ENCODE measurements at places on chromosomes 4 and X.

GRCh38 chrX:118574666-118575065 is 79.1 kb downstream of the DOCK11 start:
- DNase-seq: no peak

GRCh38 chr4:142528433-142528832 is 317.7 kb downstream of the INPP4B start:
- DNase-seq: no peak

GRCh38 chr4:146143888-146144287 is 31.6 kb upstream of the LSM6 start:
- DNase-seq: no peak

DNA sequence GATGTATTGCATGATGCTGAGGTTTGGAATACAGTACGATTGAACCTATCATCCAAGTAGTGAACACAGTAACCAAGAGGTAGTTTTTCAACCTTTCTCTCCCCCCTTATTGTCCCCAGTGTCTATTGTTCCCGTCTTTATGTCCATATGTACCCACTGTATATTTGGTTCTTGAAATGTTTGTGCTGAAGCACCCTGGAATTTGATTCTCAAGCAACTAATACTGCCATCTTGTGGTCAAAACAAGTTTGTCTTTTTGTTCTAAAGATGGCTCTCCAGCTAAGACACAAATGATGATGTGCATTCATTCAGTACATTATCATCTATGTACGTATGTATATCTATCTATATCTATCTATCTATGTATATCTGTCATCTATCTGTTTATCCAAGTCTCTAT is 33.5 kb upstream of the DCX start:
- peak; percentile 53 for DNase-seq

DNA sequence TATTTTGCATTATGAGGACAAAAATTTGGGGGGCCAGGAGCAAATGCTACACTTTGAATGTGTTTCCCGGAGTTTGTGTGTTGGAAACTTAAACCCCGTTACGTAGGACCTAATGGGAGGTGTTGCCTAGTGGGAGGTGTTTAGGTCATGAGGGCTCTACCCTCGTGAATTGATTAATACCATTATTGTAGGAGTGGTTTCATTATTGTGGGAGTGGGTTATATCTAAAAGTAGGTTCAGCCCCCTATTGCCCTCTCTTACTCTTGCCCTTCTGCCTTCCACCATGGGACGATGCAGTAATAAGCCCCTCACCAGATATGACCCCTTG is 15.5 kb downstream of the UBA6 start:
- no peak for DNase-seq

GRCh38 chrX:133269168-133269567 is 51.0 kb upstream of the TFDP3 start:
- DNase-seq: no peak

- DNase-seq: no peak
Measured at GRCh38 chr4:137678796-137679195, 146.5 kb upstream of the PCDH18 start.

- no peak for DNase-seq
Measured at GRCh38 chr4:121785479-121785878, 15.6 kb upstream of the EXOSC9 start.

GRCh38 chr4:185179488-185179887 is 24.3 kb downstream of the CFAP97 start:
- no peak for DNase-seq

GRCh38 chrX:41515376-41515775 is 68.2 kb downstream of the NYX start:
- no peak for DNase-seq

DNA sequence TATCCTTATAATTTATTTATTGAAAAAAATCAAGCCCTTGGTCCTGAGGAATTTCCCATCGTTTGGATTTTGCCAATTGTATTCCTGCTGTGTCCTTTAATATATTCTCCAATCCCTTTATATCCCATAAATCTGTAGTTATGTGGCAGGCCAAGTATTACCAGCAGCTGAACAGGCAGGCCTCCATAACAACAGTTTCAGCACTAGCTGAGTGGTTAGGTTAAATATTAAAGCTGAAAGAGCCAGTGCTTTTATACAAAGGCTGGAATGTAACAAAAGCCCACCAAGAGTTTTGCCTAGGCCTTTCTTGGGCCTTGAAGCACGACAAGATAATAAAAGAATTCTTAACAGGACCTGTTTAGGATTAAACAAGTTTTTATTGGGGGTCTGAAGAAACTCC is 366.6 kb upstream of the GALNT7 start:
- no peak for DNase-seq

- DNase-seq: no peak
Measured at GRCh38 chr4:39243462-39243861, 61.1 kb downstream of the WDR19 start.

DNA sequence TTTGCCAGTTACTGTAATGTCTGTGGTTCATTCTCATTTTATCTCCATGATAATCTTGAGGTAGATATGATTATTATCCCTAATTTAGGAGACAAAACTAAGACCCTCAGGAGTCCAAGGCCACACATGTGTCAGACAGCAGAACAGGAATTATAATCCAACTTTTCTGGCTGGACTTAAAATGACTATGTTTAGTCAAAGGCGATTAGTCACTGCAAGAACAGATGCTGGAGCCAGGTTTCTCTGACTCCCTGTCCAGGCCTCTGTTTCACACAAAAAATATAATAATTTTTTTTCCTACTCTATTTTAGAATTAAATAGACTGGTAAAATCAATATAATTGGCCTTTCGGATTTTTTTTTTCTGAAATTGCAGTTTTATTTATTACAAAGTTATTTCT is 56.7 kb upstream of the TMEM131L start:
- no peak for DNase-seq

- DNase-seq: no peak
Measured at GRCh38 chr4:23130845-23131244, 438.1 kb downstream of the GBA3 start.

- no peak for DNase-seq
Measured at GRCh38 chrX:104929324-104929723, 291.2 kb downstream of the TEX13A start.

DNA sequence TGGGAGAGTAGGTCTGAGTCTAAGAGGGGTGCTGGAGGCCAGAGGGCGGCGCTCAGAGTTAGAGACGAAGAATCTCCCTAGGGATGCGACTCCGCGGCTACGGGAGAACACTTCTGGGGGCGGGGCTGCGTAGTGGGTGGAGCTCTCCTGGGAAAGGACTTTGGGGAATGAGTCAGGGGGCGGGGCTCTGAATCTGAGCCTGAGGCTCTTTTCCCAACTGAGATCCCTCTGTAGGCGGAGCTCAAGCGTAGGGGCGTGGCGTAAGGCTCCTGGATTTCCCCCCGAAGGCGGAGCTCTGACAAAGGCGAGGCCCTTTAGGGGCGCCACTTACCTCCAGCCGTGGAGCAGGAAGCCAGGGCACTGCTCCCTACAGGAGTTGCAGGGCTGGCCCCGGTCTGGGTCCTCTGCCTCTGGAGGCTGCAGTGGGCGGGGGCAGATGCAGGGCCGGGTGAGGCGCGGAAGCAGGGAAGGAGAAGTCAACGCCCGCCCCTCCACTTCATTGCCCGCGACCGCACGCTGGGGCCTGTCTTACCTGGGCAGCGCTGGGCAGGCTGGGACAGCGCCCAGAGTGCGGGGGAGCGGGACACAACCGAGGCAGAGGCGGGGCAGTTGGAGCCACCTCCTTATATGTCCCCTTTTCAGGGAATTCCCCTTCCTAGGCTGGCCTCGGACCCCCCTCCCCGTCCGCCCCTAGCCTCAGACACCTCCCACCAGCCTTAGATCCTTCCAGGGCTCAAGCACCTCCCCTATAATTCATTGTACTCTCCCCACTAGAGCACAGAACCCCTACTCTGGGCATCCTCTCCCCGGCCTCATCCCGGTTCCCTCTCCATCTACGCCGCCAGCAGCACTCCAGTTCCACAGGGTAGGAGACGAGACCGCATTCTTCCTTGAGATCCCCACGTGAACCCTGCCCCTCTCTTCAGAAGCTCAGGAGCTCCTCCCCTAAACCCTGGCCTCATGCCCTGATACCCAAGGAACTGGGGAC is 1.6 kb downstream of the PRICKLE3 start:
- DNase-seq: peak; percentile 78

DNA sequence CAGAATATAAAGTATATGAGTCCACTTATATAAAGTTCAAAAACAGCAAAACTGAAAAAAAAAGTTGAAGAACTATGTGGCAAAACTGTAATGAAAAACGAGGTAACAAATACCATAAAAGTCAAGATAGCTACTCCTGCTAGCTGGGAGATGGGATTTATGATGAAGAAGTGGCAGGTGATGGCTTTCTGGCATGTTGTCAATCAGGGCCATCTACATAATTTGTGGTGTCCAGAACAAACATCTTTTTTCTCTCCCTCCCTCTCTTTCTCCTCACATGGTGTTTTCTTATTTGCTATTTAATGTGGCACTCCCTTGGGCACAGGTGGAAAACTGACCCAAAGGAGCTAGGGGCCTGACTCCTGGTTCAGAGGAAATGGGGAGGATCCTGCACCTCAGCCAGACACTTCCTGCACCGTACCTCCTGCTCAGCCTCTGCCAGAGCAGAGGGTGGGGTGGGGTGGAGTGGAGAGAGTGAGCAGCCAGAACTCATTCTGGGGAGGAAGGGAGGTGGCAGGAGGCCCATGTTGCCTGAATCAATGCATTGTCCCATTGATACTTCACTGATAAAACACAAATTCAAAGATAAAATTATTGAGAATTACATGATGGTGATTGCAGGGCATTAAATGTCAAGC is 5.3 kb upstream of the SAP30 start:
- no peak for DNase-seq

DNA sequence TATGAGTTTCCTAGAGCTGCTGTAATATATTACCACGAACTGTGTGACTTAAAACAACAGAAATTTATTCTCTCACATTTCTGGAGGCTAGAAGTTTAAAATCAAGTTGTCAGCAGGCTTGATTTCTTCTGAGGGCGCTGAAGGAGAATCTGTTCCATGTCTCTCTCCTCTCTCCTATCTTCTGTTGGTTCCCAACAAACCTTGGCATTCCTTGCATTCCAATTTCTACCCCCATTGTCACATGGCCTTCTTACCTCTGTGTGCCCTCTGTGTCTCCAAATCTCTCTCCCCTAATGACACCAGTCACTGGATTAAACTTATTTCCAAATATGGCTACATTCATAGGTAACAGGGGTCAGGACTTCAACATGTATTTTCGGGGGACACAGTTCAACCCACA is 672.7 kb downstream of the RPA4 start:
- no peak for DNase-seq

GRCh38 chrX:128105659-128106058 is 53.5 kb upstream of the ACTRT1 start:
- DNase-seq: no peak

DNA sequence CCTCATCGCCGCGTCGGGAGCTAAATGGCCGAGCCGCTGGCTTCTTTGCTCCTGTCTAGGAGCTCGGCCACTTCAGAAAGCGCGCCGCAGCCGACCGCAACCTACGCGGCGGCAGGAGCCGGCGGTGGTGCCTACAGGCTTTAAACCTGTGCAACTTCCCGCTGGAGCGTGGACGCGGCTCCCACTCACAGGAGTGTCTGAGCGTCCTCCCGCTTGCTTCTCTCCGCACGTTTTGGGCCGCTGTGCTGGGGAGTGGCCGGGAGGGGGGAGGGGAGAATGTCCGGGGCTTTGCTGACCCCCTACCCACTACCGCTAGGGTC is 1.0 kb downstream of the NHSL2 start:
- peak; percentile 43 for DNase-seq

GRCh38 chr4:55124322-55125076 is 896 bp downstream of the KDR start:
- peak; percentile 63 for DNase-seq

DNA sequence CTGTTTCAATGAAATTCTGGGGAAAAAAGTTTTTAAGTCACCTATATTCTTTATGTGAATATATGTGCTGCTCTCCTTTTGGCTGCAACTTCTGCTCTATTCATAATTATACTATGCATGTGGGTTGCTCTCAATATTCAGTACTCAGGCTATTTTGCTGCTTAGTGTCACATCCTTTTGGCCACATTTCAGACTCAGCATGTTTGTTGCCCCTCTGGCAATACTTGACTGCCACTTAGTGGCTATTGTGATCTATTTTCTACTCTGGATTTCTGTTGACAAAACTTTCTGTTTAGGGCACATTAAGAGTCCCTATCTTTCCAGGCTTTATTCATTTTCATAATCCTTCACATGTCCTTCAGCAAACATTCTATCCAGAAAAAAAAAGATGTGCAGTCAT is 15.8 kb upstream of the CT45A1 start:
- DNase-seq: no peak

DNA sequence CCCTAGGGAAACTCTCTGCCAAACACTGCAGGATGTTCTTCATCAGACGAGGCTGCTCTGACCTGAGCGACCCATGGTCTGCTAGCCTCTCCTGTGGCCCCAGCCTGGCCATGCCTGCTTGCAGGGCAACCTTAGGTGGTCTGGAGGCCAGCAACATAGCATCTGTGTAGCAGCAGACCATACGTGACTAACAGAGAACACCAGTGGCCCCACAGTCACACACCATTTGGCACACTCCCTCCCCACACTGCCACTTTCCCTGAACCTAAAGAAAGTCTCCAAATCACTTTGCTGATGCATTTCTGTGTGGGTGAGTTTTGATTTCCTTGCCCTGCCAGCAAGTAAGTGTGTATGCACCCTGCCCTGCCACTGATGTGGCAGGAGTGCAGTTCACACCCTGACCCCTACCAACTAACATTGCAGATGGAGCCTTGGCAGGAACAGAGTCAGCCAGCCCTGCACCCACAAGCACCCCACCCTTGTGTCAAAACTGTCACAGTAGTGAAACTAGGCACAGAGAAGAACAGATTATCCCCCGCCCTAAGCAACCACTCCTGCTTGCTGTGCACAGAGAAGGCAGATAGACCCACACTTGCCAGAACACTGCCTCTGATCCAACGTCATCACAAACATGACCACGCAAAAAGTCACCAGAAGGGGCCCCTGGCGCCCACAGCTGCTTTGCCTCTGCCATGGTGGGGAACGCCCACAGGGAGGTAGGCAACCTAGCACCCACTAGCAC is 249.1 kb downstream of the SPIN4 start:
- no peak for DNase-seq

GRCh38 chr4:38141808-38142500 is 181.8 kb downstream of the PTTG2 start:
- DNase-seq: no peak

DNA sequence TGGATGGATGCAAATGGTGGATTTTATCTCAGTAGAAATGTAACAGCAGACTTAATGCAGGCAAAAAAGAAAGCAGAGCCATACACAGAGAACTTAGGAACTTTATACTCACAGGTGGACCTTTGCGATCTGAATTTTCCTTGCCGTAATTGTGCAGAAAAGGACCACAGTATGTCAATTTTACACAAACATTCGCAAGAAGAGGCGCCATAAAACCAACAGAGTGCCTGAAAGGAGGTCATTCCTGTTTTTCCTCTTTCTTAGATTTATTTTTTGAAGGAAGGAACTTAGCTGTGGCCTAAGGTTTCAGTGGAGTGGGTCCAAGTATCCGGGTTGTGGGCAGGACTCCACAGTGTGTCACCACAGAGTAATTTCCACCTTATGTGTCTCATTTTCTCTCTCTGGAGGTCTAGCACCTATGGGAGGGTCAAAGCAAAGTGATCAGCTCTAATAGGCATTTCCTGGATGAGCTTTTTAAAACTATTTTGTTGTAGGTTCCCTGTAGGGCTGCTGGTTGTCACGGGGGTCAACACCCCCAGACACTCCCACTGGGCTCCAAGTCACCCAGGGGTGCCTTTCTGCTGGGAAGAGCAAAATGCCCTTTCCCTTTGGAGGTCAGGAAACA is 24.7 kb upstream of the PBDC1 start:
- DNase-seq: no peak

- no peak for DNase-seq
Measured at GRCh38 chr4:158873795-158874401, 105.1 kb downstream of the FNIP2 start.

- no peak for DNase-seq
Measured at GRCh38 chrX:130879869-130880268, 23.1 kb downstream of the ENOX2 start.
